ENCODE measurements at places on chromosomes 7 and 10. TPM values are rescaled to one million over a fixed set of nuclear protein-coding genes. Genes with fewer than 3 reads are reported as not detected.
A peak's percentile ranks its signal among the peaks of the same experiment; 100 is the strongest.

LIPF gene
- not detected for total RNA-seq

DNA sequence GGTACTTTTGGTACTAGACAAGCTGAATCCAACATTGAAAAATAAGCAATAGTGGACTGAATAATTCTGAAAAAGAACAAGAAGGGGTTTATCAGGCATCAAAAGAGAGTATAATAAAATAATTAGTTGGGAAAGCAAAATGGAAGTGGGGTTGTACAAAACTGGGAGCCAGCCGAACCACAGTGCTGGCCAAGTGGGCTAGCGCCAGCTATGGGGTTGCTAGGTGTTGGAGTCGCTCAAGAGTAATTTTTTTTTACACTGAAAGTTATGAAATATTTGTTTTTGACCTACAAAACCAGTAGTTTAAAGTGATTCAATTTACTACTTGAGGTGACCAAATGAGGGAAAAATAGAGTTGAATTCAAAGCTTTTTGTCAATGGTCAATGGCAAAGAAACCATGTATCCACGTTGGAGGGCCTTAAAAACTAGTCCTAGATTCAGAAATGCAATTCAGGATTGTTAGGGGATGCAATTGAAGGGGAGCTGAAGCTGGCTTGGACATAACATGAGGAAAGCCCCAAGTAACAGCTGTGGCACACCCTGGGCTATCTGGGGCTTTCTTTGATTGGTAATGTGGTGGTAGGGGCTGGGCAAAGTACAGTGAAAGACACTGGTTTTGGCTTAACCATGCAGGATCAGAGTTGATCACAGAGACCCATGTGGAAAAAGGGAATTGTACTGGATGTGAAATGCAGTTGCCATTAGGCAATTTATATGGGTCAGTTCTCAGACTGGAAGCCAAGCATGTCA, 28.3 kb upstream of the MSMB start:
- H3K27ac ChIP-seq: no peak overlapping the region
- H3K36me3 ChIP-seq: no peaks in the 10 kb centered on the region
- no peak overlapping the region for H3K4me3 ChIP-seq
- DNase-seq: no peak

- H3K36me3 ChIP-seq: no peaks in the 10 kb centered on the region
- DNase-seq: no peak
- H3K27ac ChIP-seq: no peak overlapping the region
- H3K4me3 ChIP-seq: no peak overlapping the region
Observed at GRCh38 chr10:16184096-16184597, 252.7 kb upstream of the PTER start.

GRCh38 chr7:92631067-92631849, 41.1 kb upstream of the FAM133B start:
- no peak overlapping the region for H3K4me3 ChIP-seq
- H3K36me3 ChIP-seq: peaks cover 27% of the 10 kb centered on the region
- no peaks in the 10 kb centered on the region for H3K27me3 ChIP-seq
- peak overlapping the region; percentile 98 for H3K27ac ChIP-seq

DNA sequence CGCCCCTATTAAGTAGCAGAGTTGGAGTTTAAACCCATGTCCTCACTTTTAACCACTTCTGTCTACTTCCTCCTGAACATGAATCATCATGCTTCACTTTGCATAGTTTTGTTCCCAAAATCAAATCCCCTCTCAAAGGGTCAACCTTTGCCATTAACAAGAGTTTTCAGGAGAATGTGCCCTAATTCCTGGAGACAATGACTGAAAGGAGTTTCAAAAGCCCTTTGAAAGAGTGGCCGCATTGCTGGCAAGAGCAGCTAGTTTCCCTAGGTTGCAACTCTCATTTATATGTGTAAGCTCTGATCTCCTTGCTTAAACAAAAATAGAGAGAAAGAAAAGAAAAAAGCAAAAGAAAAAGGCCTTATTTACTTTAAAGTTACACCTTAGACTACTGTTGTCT, 9.2 kb downstream of the LGI1 start:
- H3K4me3 ChIP-seq: no peak overlapping the region
- DNase-seq: no peak
- H3K27ac ChIP-seq: no peak overlapping the region
- H3K4me1 ChIP-seq: no peaks in the 10 kb centered on the region

CALML5 gene
- not detected for total RNA-seq

GPR15LG gene
- total RNA-seq: not detected

GRCh38 chr10:127909716-127910463, 3.0 kb downstream of the PTPRE start:
- no peaks in the 10 kb centered on the region for H3K4me1 ChIP-seq
- DNase-seq: no peak
- no peak overlapping the region for H3K27ac ChIP-seq
- H3K36me3 ChIP-seq: no peaks in the 10 kb centered on the region
- no peaks in the 10 kb centered on the region for H3K27me3 ChIP-seq

DNA sequence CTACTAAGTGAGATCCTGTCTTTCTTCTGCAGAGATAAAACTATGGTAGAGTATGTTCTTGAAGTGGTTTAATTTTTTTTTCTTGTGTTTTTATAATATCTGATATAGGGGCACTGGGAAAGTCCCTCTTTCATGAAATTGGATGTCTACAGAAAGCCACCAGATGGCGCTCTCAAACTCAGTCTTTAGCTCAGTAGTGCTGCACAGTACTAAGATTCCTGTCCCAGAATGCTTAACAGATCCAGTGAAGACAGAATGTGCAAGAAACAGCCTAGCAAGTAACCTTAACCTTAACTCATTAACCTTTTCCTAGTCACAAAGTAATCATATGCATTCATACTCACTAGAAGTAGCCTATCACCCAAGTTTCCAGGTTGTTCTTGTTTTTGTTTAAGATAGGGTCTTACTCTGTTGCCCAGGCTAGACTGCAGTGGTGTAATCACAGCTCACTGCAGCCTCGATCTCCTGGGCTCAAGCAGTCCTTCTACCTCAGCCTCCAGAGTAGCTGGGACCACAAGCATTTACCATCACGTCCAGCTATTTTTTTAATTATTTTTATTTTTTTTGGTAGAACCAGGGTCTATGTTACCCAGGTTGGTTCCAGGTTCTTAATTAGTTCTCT, 56.7 kb downstream of the IDE start:
- no peak overlapping the region for H3K27ac ChIP-seq
- no peaks in the 10 kb centered on the region for H3K27me3 ChIP-seq
- H3K4me1 ChIP-seq: no peaks in the 10 kb centered on the region

- peaks cover 2% of the 10 kb centered on the region for H3K36me3 ChIP-seq
- H3K27me3 ChIP-seq: 0 out of 2 replicates have a peak, but pooled peaks cover 3% of the 10 kb centered on the region
- H3K27ac ChIP-seq: no peak overlapping the region
- H3K4me3 ChIP-seq: no peak overlapping the region
Observed at GRCh38 chr7:22302951-22303423, 54.0 kb downstream of the RAPGEF5 start.

- H3K27me3 ChIP-seq: no peaks in the 10 kb centered on the region
- no peaks in the 10 kb centered on the region for H3K36me3 ChIP-seq
- no peaks in the 10 kb centered on the region for H3K4me1 ChIP-seq
- DNase-seq: no peak
- H3K4me3 ChIP-seq: no peak overlapping the region
- H3K27ac ChIP-seq: no peak overlapping the region
Observed at GRCh38 chr10:44233561-44234482, 151.1 kb downstream of the CXCL12 start.

GRCh38 chr10:52108236-52108635, 205.8 kb upstream of the DKK1 start:
- no peak overlapping the region for H3K4me3 ChIP-seq
- H3K36me3 ChIP-seq: no peaks in the 10 kb centered on the region
- DNase-seq: no peak
- no peak overlapping the region for H3K27ac ChIP-seq
- no peaks in the 10 kb centered on the region for H3K4me1 ChIP-seq

GRCh38 chr7:512541-513311, 6.9 kb downstream of the PDGFA start:
- H3K27me3 ChIP-seq: no peaks in the 10 kb centered on the region
- H3K4me3 ChIP-seq: no peak overlapping the region
- peaks cover 9% of the 10 kb centered on the region for H3K4me1 ChIP-seq
- no peak overlapping the region for H3K27ac ChIP-seq
- DNase-seq: no peak
- H3K36me3 ChIP-seq: no peaks in the 10 kb centered on the region

AKR1D1 gene
- not detected for total RNA-seq

NCF1 gene
- not detected for total RNA-seq

LIPM gene
- not detected for total RNA-seq

NACAD gene
- 4.8 TPM for total RNA-seq

GRCh38 chr10:133465191-133465949, 11.6 kb downstream of the SCART1 start:
- H3K36me3 ChIP-seq: no peaks in the 10 kb centered on the region
- no peak overlapping the region for H3K4me3 ChIP-seq
- DNase-seq: no peak
- H3K4me1 ChIP-seq: no peaks in the 10 kb centered on the region
- no peak overlapping the region for H3K27ac ChIP-seq

- no peaks in the 10 kb centered on the region for H3K4me1 ChIP-seq
- DNase-seq: no peak
- peaks cover 10% of the 10 kb centered on the region for H3K27me3 ChIP-seq
Observed at GRCh38 chr7:121876656-121877500, 3.9 kb downstream of the PTPRZ1 start.

- H3K36me3 ChIP-seq: no peaks in the 10 kb centered on the region
- H3K4me1 ChIP-seq: no peaks in the 10 kb centered on the region
- H3K4me3 ChIP-seq: no peak overlapping the region
- H3K27ac ChIP-seq: no peak overlapping the region
- DNase-seq: no peak
- no peaks in the 10 kb centered on the region for H3K27me3 ChIP-seq
Observed at GRCh38 chr10:13775786-13776775, 189.3 kb downstream of the PRPF18 start.

GRCh38 chr10:58919927-58920654, 256.4 kb upstream of the PHYHIPL start:
- peaks cover 8% of the 10 kb centered on the region for H3K4me1 ChIP-seq
- DNase-seq: peak; percentile 5
- no peaks in the 10 kb centered on the region for H3K36me3 ChIP-seq
- no peaks in the 10 kb centered on the region for H3K27me3 ChIP-seq
- H3K4me3 ChIP-seq: no peak overlapping the region

- H3K36me3 ChIP-seq: no peaks in the 10 kb centered on the region
- H3K4me1 ChIP-seq: no peaks in the 10 kb centered on the region
- H3K4me3 ChIP-seq: no peak overlapping the region
- no peak for DNase-seq
Observed at GRCh38 chr7:76225951-76226350, 24.3 kb downstream of the SRRM3 start.

CDHR3 gene
- 1.5 TPM for total RNA-seq

DNA sequence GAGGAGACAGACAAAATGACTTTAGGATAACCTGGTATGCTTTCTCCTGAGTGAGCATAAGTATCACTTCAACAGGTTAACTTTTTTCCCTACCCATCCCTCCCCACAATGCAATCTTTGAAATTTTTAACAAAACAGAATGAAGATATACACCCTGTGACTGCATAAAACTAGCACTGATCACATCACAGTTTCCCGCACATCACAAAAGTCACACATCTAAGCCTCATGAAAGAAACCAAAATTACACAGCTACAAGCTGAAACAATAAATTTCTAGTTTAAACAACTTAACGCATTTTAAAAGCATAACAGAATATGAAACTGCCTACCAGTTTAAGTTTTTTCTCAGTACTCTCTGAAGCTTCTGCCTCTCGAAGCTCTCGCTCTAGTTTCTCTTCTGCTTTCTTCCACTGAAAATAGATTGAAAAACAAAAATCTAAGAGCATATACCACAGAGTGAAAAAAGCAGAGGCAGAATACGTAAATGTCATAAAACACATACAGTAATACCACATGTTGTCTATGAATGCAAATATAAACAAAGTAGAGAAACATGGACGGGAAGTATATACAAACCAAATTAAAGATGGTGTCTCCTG, 18.1 kb downstream of the NOC3L start:
- no peak overlapping the region for H3K27ac ChIP-seq
- H3K36me3 ChIP-seq: peaks cover 37% of the 10 kb centered on the region
- no peaks in the 10 kb centered on the region for H3K4me1 ChIP-seq
- DNase-seq: no peak
- no peaks in the 10 kb centered on the region for H3K27me3 ChIP-seq
- no peak overlapping the region for H3K4me3 ChIP-seq

- H3K36me3 ChIP-seq: no peaks in the 10 kb centered on the region
- DNase-seq: no peak
- no peaks in the 10 kb centered on the region for H3K4me1 ChIP-seq
- no peak overlapping the region for H3K27ac ChIP-seq
- H3K4me3 ChIP-seq: no peak overlapping the region
- H3K27me3 ChIP-seq: no peaks in the 10 kb centered on the region
Observed at GRCh38 chr7:133429371-133429770, 176.5 kb downstream of the EXOC4 start.

- no peaks in the 10 kb centered on the region for H3K27me3 ChIP-seq
- H3K27ac ChIP-seq: peak overlapping the region; percentile 60
- H3K4me3 ChIP-seq: 0 out of 2 replicates have a peak overlapping the region, but pooled peaks have one; percentile 11
- no peaks in the 10 kb centered on the region for H3K36me3 ChIP-seq
- peak; percentile 72 for DNase-seq
Observed at GRCh38 chr10:97321032-97321803, 2.1 kb downstream of the FRAT1 start.

DNA sequence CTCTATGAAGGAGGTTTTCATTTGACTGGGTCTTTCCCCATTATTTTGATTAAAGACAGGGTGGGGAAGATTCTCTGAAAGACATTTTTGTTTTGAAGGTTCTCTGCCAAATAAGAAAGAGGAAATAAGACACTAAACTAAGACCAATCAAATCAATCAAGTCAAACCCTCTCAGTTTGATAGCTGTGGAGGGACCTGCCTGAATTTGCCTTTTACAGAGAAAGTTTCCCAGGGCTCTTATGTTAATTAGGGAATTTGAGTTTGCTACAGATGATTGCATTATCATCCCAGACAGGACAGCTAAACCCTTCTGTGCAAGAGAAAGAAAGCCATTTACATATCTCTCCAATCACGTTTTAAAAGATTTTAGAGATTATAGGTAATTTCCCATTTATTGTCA, 80.0 kb downstream of the CSTF2T start:
- H3K4me1 ChIP-seq: no peaks in the 10 kb centered on the region
- no peaks in the 10 kb centered on the region for H3K36me3 ChIP-seq
- no peak overlapping the region for H3K4me3 ChIP-seq
- H3K27ac ChIP-seq: no peak overlapping the region

DNA sequence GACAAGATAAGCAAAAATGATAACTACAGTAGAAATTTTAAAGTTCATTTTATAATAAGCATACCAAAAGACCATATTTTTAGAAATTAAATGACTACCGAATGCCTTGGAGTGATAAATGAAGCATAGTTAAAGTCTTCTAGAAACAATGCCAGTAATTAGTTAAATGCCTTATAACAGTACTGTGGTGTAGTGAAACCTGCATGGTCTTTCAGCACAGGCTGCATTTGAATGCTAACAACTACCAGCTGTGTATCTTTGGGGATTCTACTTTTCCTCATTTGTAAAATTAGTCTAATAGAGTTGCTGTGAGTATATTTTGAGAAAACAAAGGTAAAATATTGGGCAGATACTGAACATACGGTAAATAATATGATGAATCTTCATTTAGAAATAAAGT, 25.1 kb downstream of the TSPAN12 start:
- no peak overlapping the region for H3K27ac ChIP-seq
- peaks cover 87% of the 10 kb centered on the region for H3K36me3 ChIP-seq
- no peaks in the 10 kb centered on the region for H3K27me3 ChIP-seq
- H3K4me3 ChIP-seq: no peak overlapping the region

BTBD16 gene
- total RNA-seq: not detected

All from SJCRH30 (cell line).